ENCODE measurements at places on chromosomes 16 and 17. TPM values are rescaled to one million over a fixed set of nuclear protein-coding genes. Genes with fewer than 3 reads are reported as not detected.

Gene IRF8
- 1.9 TPM for total RNA-seq

Gene TMEM204
- 0.10 TPM for total RNA-seq

Gene UNC45B
- not detected for total RNA-seq

Gene CTRL
- total RNA-seq, result 0.15 TPM

Gene CLTC
- 520 TPM for total RNA-seq

Gene ZDHHC1
- total RNA-seq, result 4.2 TPM

Gene KRT31
- total RNA-seq, result not detected

Gene KCNG4
- not detected for total RNA-seq
